ENCODE measurements at places on chromosomes 2 and 18.

DNA sequence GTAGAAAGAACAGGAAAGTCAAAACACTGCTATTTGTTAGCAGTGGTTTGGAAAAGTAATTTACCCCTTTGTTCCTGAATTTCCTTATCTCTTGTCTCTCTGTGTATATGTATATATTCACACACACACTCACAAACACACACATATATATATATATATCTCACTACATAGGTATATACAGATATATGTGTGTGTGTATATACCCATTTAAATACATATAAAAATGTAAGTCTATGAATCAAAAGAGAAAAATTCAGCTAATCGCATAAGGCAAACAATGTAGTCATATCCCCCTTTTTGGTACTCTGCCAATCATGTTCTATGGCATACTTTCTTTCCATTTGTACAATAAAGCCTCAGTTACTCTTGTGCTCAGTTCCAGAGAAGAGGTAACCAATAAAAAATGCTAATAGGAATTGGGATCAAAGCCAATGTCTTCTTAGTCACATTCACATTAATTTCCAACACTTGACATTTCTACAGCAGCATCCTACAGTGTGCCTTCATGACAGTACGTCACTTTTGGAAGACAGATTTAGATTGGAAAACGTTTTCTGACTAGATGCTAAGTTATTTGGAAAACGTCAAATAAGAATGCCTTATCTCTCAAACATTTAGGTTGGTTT is 94.6 kb downstream of the MC4R start:
- no peak for DNase-seq

GRCh38 chr2:42906557-42907411 is 114.4 kb upstream of the HAAO start:
- no peak for DNase-seq

DNA sequence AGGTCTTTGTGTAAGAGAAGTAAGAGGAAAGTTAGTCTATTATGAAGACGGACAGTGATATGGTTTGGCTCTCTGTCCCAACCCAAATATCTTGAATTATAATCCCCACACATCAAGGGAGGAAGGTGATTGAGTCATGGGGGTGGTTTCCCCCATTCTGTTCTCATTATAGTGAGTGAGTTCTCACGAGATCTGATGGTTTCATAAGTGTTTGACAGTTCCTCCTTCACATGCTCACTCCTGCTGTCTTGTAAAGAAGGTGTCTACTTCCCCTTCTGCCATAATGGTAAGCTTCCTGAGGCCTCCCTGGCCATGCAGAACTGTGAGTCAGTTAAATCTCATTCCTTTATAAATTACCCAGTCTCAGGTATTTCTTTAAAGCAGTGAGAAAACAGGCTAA is 67.6 kb downstream of the NEURL3 start:
- DNase-seq = no peak

- no peak for DNase-seq
These were observed 85.9 kb downstream of the CERKL start for GRCh38 chr2:181570833-181571661.

GRCh38 chr2:19169134-19169768 is 189.2 kb downstream of the OSR1 start:
- DNase-seq = no peak

DNA sequence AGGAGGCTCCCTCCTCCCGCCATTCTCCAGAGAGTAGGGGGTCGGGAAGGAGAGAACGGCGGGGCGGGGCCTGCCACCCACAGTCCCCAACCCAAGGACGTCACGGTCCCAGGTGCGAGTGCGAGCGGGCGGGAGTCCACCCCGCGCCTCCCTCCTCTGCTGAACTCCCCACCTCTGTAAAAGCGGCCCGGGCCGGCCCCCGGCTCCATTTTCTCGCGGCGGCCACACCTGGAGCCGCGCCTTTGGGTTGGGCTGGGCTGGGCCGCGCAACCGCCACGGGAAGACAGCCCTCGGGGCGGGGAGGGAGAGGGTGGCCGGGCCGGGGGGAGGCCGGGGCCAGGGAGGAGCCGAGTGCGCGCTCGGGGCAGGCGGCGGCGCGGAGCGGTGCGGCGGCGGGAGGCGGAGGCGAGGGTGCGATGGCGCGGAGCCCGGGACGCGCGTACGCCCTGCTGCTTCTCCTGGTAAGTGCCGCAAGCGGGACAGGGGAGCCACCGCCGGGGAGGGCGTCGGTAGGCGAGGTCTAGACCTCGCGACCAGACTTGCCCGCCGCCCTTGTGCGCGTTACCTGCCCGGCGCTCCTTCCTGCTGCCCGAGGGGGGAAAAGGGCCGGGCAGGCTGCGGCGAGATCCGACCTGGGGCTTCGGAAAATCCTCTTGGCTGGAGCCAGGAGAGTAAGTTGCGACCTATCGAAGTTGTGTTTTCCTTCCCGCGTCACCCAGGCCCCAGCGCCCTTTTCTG is at the start of gene DSG2:
Gene DSG2, plus strand, starts transcription at position 342 of the 738 bp plus-strand sequence. Its CDS starts 75 bp downstream, at position 417.
- peak; percentile 59 for DNase-seq

DNA sequence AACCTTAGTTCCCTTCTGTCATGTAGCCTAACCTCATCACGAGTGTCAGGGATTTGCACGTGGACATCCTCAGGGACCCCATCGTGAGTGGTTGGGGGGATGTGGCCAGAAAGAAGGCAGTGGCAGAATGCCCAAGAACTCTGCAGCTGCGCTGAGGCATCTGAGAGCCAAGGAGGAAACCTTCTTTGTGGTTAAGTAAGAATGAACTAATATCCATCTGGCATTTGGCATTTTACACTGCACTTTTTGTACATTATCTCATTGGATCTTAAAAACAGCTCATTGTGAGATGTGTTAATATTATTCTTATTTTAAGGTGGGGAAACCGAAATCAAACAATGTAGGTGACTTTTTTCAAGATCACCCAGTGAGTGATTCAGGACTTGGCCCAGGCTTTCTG is 32.6 kb upstream of the APCDD1 start:
- DNase-seq = no peak

DNA sequence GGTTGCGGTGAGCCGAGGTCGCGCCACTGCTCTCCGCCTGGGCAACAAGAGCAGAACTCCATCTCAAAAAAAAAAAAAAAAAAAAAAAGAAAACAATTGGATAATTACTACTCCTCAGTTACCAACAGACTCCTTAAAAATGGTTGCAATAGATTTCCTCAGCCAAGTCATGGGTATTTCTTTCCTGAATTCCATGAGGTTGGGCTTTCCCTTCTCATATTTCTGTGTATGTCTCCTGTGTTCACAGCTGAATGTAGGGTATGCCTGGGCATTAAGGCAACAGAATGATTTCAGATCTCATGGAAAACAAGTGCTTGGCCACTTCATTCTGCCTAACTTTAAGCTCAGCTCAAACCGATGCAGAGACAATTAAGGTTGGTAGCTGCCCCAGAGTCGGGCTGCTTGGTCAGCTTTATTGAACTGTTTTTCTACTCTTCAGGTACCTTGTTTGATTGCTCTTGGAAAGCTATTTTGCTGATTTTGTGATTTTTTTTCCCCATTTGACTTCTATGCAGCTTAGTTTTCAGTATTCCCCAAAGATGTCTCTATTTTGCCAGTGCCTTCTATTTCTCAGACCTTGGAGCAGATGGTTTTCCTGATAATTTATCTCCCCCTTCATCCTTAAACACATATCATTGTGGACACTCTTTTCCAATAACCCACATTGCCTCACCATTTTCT is 24.8 kb downstream of the KIF5C start:
- DNase-seq = no peak

DNA sequence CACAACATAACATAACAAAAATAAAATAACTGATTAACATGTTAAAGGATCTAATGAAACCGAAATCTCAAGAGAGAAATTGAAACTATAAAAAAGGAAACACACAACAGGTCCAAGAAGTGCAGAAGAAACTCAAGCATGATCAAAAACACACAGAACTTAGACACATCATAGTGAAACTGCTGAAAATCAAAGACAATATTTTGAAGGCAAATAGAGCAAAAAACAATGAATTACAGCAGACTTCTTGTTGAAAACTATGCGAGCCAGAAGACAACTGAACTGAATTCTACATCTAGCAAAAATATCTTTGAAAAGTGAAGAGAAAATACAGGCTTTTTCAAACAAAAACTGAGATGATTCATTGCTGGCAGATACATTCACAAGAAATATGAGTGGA is 61.3 kb downstream of the UGP2 start:
- no peak for DNase-seq

- no peak for DNase-seq
These were observed 1.0 kb upstream of the TUBB6 start for GRCh38 chr18:12306752-12307700.

- no peak for DNase-seq
These were observed 12.1 kb upstream of the GREB1 start for GRCh38 chr2:11521775-11522174.

- peak; percentile 29 for DNase-seq
These were observed 399.2 kb downstream of the CPS1 start for GRCh38 chr2:210955591-210955990.

DNA sequence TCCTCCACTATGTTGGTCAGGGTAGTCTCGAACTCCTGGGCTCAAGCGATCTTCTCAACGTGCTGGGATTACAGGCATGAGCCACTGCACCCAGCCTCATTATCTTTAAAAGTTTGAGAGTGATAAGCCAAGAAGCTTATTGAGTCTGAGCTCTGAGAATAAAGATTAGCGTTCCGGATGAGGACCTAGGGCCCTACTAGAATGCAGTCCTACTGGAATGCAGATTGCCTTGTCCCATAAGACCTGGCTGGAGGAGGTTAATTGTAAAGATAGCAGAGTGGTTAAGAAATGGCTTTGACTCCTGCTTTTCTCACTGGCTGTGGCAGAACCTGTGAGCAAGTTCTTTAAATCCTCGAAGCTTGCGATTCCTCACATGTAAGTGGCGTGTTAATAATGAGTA is 4.0 kb downstream of the VWA3B start:
- no peak for DNase-seq

DNA sequence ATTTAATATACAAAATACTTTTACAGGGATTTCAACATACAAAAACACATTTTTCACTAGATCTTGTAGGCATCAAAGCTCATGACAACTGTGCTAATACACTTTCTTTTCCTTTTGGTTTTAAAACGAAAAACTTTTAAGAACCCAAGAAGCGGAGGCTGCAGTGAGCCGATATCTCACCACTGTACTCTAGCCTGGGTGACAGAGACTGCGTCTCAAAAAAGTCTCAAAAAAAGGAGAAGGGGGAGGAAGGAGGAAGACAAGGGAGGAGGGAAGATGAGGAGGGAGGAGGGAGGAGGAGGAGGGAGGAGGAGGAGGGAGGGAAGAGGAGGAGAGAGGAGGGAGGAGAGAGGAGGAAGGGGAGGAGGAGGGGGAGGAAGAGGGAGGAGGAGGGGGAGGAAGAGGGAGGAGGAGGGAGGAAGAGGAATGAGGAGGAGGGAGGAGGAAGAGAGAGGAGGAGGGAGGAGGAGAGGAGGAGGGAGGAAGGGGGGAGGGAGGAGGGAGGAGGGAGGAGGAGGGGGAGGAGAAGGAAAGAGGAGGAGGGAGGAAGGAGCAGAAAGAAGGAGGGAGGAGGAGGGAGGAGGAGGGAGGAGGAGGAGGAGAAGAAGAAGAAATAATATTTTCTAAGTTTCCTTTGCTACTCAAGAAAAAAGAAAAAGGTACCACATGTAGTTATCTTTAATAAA is 13.8 kb downstream of the ROCK2 start:
- DNase-seq = no peak

DNA sequence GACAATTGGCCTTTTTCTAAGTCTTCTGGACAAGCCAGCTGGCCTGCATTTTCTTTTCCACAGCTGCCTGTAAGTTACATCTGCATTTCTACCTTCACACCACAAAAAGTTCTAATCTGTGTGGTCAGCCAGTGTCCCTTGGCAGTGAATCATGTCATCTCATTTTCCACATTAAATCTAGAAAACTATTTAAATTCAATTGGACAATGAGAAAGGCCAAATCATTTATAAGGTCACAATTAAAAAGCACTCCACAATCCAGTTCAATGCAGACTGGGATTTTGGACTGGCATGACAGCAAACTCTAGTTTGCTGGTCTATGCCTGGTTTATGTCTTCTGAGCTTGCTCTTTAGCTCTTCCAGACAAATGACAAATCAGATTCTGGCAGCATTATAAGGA is 494.2 kb upstream of the SPHKAP start:
- no peak for DNase-seq

DNA sequence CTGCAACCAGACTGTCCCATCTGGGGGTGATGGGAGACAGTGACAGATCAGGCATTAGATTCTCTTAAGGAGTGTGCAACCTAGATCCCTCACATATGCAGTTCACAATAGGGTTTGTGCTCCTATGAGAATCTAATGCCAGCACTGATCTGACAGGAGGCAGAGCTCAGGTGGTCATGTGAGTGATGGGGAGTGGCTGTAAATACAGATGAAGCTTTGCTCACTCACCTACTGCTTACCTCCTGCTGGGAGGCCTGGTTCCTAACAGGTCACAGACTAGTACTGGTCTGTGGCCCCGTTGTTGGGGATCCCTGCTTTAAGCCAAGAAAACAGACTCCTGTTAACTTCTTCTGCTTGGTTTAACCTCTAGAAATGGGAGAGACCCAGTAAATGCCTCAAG is 3.2 kb downstream of the CYP27A1 start:
- no peak for DNase-seq

DNA sequence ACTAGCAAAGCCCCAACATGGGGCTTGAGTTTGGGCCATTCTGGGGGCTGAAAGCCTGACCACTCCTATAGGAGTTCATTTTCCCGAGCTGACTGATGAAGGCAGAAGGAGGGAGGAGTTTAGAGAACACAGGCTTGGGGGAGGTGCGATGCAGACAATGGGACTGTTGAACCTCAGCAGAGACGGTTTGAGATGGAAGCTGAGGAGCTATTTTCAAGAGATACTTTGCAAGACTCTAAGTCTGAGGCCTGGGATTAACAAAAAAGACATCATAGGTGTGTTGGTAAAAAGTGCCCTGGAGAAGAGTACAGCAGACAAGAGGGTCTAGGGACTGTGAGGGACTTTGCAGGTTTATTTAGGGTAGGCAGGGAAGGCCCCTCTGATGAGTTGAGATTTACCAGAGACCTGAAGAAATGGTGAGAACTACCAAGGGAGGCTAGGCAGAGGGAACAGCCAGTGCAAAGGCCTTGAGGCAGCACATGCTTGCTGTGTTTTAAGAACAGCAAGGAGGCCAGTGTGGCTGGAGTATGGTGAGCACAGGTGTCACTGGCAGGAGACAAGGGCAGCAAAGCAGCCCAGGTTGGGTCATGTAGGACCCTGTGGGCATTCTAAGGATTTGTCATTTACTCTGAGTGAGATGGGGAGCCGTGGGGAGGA is 31.6 kb downstream of the PCBP1 start:
- DNase-seq = no peak

DNA sequence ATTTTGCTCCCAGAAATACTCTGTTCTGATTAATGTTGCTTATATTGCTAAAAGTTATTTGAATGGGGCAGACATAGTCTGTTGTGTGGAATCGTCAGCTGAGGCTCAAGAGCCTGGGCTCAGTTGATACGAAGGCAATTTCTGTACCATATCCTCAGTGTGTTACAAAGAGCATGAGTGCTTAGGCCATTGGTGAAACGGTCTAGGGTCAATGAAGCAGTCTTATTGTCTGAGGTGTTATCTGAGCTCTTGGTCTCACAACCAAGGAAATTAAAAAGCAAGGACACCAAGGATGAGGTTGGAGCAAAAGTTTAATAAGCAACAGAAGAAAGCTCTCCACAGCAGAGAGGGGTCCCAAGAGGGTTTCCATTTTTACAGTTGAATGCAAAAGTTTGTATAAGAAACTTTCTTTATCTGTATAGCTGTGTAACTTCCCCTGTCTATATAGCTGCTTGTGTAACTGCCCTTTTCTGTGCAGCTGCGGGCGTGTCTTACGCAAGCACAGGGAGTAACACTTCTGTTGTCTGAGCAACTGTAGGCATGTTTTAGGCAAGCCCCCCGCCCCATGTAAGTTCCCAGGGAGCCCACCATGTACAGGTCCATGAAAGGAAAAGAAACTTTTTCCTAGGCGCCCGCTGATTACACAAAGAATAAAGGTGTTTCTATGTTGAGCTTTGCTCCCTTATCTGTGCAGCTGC is 40.6 kb upstream of the DSC1 start:
- DNase-seq = no peak
